ENCODE measurements at places on chromosomes 6 and 20.

DNA sequence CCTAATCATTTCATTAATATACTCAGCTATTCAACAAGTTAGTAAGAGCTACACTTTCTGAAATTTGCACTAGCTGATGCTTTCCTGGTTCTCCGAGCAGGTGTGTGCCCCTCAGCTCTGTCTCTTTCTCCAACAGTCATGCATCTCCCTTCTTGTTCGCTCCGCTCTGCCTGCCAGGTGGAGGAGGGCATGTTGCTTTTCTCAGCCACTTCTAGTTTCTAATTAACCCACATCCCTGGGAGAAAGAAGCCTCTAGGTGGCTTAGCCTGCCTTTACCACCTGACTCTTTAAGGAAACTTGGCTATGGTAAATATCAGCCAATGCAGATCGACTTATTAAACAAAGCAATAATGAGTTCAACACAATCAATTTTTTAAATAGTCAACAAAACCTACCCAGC lies 34.2 kb downstream of the LRFN2 start:
- no peak for DNase-seq

GRCh38 chr6:6176586-6177228 lies 143.8 kb downstream of the F13A1 start:
- no peak for DNase-seq

GRCh38 chr6:10409233-10409721 lies 5.6 kb downstream of the TFAP2A start:
- no peak for DNase-seq

DNA sequence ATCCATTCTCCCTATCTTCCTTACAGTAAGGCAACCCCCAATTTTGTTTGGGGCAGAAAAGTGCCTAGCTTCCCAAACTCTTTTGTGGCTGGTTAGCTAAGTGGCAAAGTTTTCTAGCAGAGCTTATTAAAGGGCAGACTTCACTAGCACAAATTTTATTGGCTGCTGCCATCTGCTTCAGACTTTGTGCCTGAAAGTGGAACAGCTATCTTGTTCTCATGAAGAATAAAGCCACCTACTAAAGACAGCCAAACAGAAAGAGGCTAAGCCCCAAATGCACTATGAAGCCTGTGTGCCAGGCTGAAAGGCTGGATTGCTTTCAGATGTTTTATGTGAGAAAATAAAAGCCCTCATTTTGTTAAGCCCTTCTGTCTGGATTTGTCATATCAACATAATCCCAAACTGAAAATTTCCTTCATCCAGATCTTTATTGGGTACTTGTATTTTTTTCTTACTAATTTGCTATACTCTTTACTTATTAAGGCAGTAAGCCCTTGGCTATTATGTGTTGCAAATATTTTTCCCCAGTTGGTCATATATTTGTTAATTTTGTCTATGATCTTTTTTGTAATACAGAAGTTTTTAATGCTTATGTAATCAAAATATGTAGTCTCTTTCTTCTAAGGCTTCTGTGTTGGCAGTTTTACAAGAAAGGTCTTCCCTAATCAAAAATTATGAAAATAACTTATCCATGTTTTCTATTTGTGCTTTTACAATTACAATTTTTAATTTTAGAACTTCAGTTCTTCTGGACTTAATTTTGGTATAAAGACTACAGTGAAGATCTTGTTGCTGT lies 191.1 kb downstream of the TASP1 start:
- no peak for DNase-seq

DNA sequence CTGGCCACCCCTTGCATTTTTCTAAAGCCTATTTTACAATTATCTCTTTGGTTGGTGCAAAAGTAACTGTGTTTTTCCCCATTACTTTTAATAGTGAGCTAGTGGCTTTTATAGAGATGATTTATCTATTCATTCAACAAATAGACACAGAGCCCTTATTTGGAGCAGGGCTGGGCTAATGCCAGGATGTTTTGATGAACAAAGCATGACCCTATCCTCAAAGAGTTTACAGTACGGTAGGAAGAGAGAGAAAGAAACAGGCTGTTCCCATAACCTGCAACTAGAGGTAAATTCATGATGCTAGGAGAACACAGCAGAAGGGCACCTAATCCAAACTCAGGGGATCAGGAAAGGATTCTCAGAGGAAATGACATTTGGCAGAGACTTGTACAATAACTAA lies 37.3 kb upstream of the UST start:
- DNase-seq: no peak

- peak; percentile 29 for DNase-seq
Observed at GRCh38 chr6:44264154-44265006, 971 bp downstream of the NFKBIE start.

DNA sequence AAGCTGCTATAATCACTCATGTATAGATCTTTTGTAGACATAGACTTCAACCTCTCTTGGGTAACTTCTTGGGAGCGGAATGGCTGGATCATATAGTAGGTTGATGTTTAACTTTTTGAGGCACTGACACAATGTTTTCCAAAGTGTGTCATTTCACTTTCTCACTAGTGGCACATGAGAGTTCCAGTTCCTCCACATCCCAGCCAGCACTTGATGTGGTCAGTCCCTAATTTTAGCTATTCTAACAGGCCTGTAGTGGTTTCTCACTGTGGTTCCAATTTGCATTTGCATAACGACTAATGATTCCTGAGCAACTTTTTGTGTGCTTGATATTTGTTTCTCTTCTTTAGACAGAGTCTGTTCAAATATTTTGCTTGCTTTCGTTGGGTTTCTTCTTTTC lies 221.3 kb downstream of the DLL1 start:
- DNase-seq: no peak

- DNase-seq: peak; percentile 12
Observed at GRCh38 chr6:110944681-110945151, 13.8 kb upstream of the GTF3C6 start.

DNA sequence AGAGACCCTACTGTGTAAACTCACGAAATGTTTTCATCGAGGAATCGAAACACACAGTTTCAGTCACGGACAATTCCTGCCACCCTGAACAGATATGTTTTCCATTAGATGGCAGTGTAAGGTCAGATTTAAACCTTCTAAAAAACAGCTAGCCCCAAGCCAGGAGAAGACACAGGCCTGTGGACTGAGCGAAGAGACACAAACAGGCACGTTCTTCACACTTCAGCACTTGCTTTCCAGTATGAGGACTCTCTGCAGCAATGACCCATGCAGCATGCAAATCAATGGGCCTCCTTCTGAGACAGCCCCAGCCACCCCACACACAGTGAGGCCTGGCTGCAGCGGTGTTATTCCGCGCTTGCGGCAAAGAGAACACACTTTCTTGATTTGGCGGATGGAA lies 31.9 kb downstream of the HUS1B start:
- DNase-seq: no peak

- DNase-seq: no peak
Observed at GRCh38 chr6:148528292-148528691, 185.7 kb downstream of the SASH1 start.

DNA sequence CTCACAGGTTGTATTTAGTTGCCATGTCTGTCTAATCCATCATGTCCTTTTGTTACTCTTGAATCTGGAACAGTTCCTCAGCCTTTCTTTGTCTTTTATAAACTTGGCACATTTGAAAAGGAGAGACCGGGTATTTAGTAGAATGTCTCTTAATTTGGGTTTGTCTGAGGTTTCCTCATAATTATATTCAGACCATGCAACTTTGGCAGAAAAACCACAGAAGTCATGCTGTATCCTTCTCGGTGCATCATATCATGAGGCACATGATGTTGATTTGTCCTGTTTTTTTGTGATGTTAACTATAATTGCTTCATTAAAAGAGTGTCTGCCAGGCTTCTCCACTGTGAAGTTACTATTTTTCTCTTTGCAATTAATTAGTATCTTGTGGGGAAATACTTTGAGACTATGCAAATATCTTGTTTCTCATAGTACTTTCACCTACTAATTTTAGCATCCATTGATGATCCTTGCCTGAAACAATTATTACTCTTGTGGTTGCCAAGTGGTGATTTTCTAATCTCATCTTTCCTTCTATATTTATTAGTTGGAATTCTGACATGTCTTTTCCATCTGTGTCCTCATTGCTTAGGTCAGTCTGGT lies 837.3 kb downstream of the DHX35 start:
- DNase-seq: no peak

DNA sequence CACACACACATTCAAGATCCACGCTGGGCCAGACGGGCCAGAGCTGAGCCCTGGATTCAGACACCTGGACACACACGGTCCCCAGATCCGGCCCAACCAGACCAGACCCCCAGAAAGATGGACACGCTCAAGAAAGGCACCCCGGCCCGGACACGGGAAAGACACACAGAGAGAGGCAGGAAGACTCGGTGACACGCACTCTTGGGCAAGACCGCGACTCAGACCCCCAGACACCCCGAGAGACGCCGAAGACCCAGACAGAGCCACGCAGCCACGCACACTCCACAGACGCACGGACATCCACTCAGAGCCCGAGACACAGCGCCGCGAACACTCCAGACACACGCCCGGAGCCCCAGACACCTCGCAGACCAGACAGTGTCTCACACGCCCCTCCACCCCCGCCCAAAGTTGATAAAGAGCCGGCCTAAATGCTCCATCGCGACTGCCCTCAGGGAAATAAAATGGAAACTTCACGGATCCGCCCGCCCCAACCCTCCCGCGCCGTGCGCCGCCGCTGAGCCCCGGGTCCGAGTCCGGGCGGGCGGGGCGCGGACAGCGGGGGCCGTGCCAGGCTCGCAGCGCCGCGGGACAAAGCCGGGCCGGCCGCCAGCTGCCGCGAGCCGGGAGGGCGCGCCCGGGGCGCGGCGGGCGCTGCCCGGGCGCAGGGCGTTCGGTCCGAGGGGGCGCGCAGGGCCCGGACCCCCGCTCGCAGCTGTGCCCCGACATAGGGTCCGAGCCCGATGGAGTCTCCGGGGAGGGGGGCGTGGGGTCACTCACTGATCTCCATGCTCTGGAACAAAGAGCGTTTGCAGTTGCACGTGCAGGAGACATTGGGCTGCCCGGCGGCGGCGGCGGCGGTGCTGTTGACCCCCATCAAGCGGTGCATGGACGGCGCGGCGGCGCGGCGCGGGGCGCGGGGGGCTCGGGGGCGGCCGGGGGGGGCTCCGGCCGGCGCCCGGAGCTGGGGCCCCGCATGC lies 831 bp downstream of the PMEPA1 start:
- DNase-seq: peak; percentile 19

GRCh38 chr6:93272211-93272610 lies 147.1 kb downstream of the EPHA7 start:
- DNase-seq: no peak

- DNase-seq: no peak
Observed at GRCh38 chr20:43262341-43262740, 72.6 kb upstream of the PTPRT start.

DNA sequence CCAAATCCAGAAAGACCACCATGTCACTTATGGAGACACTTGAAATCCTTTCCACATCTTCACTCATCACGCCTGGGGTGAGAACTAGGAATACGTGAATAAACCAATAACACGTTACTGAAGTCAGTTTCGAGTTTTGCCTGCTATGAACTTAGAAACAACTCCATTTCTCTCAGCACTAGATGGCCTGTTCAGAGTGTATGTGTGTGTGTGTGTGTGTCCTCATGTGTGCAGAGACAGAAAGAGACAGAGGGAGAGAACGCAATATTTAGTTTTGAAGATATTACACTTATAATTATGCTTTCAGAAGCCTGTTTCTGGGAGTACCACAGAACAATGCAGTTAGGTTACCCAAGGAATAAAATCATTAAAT lies 81.2 kb upstream of the CCN6 start:
- no peak for DNase-seq

- no peak for DNase-seq
Observed at GRCh38 chr6:34102099-34102656, 43.7 kb downstream of the GRM4 start.

GRCh38 chr6:84763886-84764331 lies 489 bp downstream of the TBX18 start:
- DNase-seq: no peak

GRCh38 chr6:20757761-20758160 lies 223.5 kb downstream of the CDKAL1 start:
- no peak for DNase-seq

DNA sequence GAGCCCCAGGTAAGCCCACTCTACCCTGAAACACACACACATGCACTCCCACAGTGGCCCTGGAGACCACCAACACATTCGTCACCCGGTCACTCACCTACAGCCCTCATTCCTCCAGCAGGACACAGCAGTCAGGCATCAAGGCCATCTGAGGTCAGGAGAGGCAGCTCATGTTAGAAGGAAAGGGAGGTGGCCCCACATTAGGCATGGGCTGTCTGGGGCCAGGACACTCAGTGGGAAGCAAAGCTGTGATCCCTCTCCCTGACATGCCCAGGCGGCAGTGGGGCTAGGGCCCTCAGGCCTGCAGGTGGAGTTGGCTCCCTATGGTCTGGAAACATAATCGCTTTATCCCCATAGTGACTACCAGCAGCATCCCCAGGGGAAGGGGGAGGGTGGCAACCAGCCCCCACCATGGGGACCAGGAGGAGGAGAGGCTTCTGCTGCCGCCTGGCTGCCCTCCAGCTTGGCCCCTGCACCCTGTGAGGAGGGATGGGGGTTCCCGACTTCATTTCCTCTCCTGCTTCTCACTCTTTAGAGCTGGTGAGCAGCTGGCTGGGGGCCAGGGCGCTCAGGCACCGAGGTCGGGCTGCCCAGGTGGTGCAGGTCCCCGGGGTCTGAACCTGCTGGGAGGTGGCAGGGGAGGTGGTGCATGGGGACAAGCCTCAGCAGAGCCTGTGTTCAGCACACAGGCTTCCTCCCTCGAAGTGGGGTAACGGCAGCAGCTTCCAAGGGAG lies 76.6 kb upstream of the CST7 start:
- DNase-seq: no peak

- DNase-seq: no peak
Observed at GRCh38 chr20:11376420-11376819, 541.3 kb upstream of the BTBD3 start.

- DNase-seq: no peak
Observed at GRCh38 chr6:158799051-158799792, 19.9 kb downstream of the EZR start.

- DNase-seq: no peak
Observed at GRCh38 chr20:35661908-35662307, 2.8 kb downstream of the CPNE1 start.

DNA sequence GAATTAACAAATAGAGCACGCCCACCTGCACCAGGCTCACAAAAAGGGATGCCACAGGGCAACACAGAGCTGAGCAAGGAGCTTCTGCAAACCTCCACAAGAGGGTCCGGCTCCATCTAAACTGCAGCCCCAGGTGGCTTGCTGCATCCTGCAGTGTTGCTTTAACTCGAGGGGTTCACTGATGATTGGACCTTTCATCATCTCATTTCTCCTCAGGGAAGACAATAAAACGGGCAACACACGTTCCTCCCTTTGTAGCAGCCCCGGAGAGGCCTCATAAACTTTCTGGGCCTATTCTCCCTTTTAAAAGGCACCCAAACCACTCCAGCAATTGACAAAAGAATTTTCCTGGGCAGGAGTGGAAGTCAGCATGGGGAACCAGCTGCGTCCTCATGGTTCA lies 161.5 kb upstream of the CDH4 start:
- DNase-seq: no peak

GRCh38 chr6:35011096-35012041 lies 122.3 kb downstream of the ANKS1A start:
- DNase-seq: no peak

DNA sequence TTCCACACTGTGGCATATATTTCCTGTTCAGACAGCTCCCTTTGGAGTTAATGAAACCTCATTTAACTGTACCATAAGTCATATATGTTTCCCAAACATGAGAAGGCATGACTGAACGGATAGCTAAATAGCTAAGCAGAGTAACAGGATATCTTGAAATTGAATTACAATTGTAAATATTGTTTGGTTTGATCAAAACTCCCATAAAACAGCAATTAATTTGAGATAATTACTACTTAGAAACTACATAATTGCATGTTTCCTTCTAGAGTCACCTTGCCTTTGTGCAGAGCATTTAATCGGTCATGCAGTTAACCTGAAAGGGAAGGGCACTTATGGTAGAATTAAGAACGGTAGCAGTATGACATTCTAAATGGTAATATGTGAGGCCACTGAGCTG lies 179.0 kb upstream of the MAP3K7 start:
- no peak for DNase-seq

Data from stimulated activated CD4-positive, alpha-beta T cell treated with anti-CD3 and anti-CD28 coated beads, Interleukin-4, amount 100 ng/mL, for 4 hours (primary cell).